RPMI7951 (cell line): ENCODE measurements at places on chromosomes 5 and 9. TPM values are rescaled to one million over a fixed set of nuclear protein-coding genes. Genes with fewer than 3 reads are reported as not detected.

Gene GDA
- under 0.01 and 0.20 TPM in 2 replicates for total RNA-seq

Gene FAM151B
- total RNA-seq = 2.7 and 4.6 TPM in 2 replicates

Gene ROR2
- total RNA-seq = 0.10 and 0.12 TPM in 2 replicates

Gene CDHR2
- total RNA-seq = not detected in 2 replicates

Gene SNX24
- total RNA-seq = 25.4 and 34.7 TPM in 2 replicates

Gene LEAP2
- 0.29 and 0.84 TPM in 2 replicates for total RNA-seq

Gene DDX41
- total RNA-seq = 74.2 and 87.6 TPM in 2 replicates

GRCh38 chr5:41891066-41891707 lies 13.0 kb upstream of the RIMOC1 start:
- no peak for DNase-seq

DNA sequence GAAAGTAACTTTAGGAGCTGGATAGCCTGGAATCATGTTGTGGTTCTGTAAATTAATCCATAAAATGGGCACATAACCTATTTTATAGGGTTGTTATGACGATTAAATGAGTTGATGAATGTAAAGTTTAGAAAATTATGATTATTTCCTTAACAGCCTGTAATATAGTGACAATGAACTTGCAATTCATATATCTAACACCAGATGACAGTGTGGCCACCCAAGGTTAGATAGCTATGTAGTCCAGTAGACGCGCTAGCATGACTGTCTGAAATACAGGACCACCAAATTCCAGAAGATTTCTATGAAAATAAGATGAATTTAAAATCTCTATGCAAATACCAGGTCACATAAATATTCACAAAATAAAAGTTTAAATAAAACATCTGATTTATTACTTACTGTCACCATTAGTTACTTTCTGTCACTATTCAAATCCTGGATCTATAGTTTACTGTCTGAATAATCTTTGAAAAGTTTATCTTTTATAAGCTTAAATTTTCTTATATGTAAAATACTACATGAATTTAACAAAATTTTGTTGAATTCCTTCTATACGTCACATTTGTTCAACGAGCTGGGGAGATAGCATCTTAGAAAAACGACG lies 26.1 kb upstream of the MACIR start:
- peak; percentile 48 for DNase-seq

DNA sequence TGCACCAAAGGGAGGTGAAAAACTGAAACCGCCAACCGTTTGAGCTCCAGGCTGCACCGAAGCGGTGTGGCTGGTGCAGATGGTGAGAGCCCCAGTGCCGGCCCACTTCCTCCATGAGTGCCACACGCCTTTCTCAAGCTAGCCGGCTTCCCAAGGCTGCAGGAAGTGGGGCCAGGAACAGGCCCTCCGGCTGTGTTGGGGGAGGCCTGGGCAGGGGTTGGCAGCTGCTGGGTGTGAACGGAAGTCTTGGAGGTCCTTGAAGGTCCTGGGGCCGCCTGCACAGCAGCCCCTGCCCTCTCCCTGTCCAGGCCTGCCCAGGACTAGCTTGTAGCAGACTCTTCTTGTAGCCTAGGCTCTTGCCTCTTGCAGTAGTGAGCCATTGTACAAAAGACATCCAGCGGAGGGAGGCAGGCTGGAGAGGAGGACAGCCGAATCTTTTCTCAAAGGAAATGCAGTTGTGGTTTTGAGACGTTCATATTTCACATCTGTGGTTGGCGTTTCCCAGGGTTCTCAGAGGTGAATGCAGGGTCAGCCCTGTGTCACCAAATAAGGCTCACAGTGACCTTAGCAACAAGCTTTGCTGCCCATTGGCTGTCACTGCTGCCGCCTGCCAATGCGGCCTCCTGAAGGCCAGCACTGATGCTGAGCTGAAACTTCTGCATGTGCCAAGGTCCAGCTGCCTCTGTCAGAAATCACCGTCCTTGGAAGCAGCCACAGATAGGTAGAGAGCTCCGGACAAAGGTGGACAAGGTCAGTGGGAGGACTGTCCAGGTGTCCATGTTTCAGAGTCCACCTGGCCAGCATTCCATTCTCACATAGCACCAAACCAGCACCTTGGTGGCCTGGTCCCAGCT lies 23.9 kb downstream of the IRF1 start:
- peak; percentile 97 for DNase-seq

DNA sequence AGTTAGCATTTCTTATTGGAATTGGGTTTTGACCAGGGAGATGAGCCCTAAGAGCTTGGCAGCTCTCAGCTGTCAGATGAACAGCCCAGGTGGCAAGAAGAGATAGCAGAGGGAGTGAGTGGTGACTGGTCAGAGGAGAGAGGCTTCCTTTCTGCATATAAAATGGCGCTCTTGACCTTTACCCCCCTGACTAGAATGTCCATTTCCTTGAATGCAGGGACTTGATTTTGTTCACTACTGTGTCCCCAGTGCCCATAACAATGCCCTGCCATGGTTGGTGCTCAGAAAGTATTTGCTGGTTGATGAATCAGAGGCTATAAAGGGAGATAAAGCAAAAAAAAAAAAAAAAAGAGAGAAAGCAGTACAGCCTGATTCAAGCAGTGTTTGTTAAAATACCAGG lies 7.2 kb downstream of the CHMP5 start:
- no peak for DNase-seq

GRCh38 chr5:122153774-122154173 lies 24.4 kb downstream of the ZNF474 start:
- no peak for DNase-seq

DNA sequence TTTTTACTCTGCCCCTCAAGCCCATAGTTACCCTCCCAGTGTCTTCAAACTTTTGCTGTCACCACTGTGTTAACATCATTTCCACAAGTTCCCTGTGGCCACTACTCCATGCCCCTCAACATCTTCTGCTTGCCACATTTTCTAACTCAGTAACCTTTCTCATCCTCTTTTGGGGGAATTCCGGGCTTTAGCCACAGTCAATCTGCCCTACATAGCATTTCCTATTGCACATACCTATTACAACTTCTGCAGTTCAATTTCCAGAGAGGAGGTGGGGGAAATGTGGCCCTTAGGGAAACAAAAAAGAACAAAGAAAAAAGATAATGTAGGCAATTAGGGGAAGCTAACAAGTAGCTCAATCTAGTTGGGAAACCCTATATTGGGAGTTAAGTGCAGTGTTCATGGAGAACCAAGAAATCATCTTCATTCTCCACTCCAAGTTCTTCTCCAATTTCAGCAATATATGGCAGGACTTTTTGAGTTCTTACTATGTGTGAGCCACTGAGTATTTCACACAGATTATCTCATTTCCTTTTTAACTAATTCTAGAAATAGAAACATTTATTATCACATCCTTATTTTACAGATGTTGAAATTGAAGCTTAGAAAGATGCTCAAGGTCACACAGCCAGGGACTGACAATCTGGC lies 40.2 kb upstream of the LPAR1 start:
- peak; percentile 36 for DNase-seq
